Fibroblast of skin of scalp (primary cell): ENCODE measurements at places on chromosomes 13 and 19.

DNA sequence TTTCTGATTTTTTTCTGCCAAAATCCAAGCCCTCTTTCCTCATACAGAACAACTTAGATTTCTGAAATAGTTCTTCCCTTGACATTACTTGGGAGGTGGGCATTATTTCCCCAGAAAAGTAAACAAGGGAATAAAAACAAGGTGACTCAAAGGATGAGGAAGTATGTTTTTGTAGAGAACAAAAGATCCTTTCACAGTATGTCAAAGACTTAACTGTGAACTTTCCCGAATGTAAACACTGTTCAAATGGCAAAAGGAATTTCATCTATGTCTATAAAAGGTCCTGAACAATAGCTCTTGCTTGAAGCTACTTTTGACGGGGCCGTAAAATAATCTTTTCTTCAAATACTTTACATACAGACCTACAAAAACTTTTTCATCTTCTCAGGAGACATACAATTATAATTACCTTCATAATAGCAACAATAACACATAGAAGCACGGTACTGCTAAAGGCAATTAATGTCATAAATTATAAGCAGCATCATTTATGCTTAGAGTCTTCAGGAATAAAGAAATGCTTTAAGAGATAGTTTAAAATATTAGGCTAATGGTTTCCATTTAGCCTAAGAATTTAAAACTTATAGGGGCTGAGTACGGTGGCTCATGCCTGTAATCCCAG is 191.1 kb downstream of the RGCC start:
- peak; percentile 36 for DNase-seq

GRCh38 chr19:29415507-29415906 is 110.3 kb upstream of the VSTM2B start:
- no peak for DNase-seq

- DNase-seq, result no peak
Observed at GRCh38 chr19:32798201-32798600, 71.4 kb downstream of the SLC7A9 start.

DNA sequence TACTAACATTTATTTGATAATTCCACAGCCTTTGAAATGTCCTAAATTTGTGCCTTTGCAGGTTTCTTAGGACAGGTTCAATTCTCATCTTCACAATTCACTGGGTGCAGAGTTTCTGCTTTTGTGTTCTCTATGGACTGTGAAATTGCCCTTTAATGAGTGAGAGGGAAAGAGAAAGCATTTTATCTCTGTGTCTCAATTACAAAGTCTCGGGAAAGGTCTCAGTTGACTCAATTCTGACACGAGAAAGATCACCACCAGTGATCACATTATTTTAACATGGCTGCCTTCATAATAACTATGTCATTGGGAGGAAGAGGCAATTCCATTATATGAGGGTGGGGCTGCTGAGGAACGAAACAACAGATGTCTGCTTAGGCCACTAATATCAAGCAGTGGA is 26.2 kb upstream of the LRCH1 start:
- DNase-seq, result no peak

GRCh38 chr19:48513289-48514122 is 1.9 kb upstream of the LMTK3 start:
- DNase-seq, result peak; percentile 60

- no peak for DNase-seq
Observed at GRCh38 chr19:48628486-48629296, 8.5 kb downstream of the DBP start.

DNA sequence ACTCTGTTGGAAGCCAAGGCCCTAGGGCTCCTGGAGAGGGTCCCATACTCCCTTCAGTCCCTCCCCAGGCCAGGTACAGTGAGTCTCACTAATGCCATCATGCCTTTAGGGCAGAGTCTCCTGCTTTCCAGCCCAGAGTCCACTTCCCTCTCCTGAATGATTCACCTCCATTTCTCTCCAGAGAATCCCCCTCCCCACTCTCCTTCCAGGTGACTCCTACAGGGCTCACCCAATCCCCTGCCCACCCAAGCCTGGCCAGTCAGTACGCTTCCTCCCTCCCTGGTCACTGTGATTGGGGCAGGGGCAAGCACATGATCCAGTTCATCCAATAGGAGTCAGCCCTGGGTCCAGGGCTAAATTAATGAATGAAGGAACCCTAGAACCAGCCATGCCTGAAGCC is 35.0 kb upstream of the PNMA8B start:
- DNase-seq, result peak; percentile 12

- no peak for DNase-seq
Observed at GRCh38 chr19:42198676-42199439, 18.6 kb downstream of the DEDD2 start.

DNA sequence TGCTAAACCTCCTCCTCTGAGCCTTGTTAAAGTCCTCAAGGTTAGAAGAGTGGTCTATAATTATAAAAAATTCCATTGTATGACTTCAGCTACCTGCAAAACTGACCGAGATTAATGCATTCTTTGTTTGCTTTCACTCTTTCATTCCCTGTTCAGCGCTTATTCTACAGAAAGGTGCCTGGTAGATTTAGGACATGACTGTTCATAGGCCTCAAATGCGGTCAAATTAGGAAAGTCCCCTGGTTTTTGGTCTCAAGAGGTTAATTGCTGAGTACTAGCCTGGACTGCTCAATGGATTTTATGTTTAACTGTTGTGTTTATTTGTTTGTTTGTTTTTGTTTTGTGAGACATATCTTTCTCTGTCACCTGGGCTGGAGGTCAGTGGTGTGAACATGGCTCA is 35.4 kb downstream of the KL start:
- no peak for DNase-seq
